ENCODE measurements at places on chromosomes 2 and 18.

- DNase-seq = no peak
Observed at GRCh38 chr18:8800876-8801262, 95.5 kb downstream of the MTCL1 start.

DNA sequence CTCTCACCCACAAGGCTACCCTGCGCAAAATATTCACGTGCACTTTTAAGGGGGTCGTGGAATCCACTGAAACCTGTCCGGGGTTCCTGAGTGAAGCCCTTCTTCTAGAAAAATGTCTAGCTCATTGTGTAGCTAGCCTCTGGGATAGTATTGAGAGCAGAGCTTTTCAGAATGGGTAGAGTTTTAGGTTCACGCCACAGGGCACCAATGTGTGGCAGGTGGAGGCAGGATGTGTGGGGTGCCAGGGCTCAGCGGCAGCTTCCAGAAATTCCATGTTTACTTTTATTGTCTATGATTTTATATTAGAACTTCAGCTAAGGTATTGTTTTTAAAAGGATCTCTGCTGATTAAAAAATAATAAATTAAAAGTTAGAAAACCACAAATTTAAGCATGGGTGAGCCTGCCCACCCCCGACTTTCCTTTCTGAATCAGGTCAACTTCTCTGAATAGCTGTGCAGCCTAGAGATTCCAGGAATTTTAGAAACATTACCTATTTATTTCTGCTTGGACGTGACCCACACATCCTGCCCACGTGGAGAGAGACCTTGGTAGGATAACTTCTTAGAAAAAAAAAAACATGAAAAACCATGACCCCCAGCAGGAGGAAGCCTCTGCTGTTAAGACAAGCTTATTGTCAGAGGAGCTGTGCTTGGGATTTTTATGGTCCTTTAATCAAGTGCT lies 163.7 kb downstream of the CTIF start:
- no peak for DNase-seq

- DNase-seq = no peak
Observed at GRCh38 chr2:173280853-173281252, 73.8 kb upstream of the CDCA7 start.

- peak; percentile 38 for DNase-seq
Observed at GRCh38 chr2:68157002-68157401, 686 bp upstream of the PNO1 start.

Data from AML-193 (cell line).